NCI-H524 (cell line): ENCODE measurements at places on chromosomes 2 and 18.

DNA sequence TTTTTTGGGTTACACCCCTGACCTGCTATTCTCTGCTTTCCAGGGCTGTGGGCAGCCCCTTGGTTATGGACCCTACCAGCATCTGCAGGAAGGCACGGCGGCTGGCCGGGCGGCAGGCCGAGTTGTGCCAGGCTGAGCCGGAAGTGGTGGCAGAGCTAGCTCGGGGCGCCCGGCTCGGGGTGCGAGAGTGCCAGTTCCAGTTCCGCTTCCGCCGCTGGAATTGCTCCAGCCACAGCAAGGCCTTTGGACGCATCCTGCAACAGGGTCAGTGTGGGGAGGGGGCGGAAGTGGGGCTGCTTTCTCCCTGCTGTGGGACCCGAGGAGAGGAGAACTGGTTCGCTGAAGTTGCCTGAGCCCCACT, 9.7 kb upstream of the WNT10A start:
- no peak for DNase-seq

DNA sequence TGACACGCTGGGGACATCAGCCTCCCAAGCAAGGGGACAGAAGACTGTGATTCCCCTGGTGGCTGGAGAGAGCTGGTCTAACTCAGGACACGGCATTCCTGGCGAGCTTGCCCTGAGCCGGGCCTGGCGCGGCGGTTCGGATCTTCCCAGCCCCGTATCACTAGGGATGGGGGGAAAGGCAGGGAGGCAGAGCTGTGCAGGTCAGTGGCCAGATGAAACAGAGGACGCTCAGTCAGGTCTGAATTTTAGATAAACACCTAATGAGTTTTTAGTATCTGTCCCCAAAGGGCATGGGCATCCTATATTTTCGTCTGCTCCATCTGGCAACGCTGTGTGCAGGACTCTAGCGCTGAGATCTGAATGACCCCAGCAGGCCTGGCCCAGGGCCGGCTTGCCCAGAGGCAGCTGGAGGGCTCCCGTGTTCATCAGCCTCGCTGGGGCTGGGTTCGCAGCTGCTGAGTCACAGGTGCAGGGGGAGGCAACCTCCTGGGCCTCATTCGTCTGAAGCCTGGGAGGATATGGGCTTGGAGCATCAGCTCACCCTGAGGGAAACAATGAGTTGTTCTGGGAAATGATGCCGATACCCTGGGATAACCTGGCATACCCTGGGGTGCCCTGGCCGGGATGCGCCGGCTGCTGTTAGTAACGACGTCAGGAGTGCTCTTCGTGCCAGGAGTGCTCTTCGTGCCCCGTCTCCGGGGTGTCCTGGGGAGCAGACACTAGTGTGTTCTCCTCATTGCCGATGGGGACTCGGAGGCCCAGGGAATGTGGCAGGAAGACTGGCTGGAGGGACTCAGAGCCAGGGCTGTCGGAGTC, 48.1 kb upstream of the HPCAL1 start:
- DNase-seq: no peak

- DNase-seq: no peak
Measured at GRCh38 chr2:32622570-32623310, 5.1 kb upstream of the TTC27 start.

DNA sequence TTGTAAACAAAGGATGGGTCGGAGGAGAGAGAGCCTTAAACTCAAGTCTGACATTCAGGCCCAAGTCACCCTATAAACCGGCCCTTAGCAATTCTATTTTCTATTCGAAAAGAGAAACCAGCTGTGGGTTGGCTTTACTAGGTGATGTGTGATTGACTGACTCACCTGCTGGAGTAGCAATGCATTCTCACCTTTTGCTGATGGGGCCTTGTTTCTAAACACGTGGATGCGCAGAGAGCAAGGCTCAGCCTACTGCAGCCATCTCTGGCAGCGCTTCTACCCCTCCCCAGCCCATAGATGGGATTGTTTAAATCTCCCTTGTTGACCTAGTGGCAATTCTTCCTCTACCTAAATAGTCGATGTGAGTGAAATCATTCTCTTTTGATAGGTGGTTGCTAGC, 138.5 kb downstream of the MEIS1 start:
- no peak for DNase-seq

DNA sequence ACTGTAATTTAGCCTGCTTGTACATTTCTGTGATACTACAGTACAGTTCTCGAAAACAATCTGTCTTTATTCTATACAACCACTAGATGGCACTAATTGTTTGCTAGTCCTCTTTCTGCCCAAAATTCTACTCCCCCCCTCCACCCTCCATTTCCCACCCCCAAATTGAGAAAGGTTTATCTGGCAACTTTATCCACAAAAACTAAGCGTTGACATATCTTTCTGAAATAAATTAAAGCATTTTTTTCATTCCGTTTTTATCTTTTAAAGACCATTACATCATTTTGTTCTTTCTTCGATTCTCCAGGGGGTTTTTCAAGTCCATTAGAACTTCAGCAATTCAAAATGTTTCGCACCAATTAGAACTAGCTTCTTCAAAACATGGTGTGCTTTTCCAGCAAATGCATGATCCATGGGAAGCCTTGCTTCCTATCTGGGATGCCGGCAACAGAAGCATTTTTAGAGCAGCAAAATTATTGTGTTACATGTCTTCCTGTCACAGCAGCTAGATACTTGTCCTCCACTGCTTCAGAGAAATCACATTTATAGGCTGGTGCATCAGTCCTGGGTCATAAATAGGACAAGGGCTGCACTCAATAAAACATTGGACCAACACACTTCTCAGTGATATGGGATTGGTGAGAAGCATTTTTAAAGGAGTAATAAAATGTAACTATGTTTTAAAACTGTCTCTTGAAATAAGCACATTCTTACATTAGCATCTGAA, 241.3 kb downstream of the PAX3 start:
- no peak for DNase-seq

GRCh38 chr2:218035463-218036100, 32.8 kb upstream of the TNS1 start:
- no peak for DNase-seq

GRCh38 chr2:18346344-18346743, 214.1 kb downstream of the RDH14 start:
- DNase-seq: no peak

DNA sequence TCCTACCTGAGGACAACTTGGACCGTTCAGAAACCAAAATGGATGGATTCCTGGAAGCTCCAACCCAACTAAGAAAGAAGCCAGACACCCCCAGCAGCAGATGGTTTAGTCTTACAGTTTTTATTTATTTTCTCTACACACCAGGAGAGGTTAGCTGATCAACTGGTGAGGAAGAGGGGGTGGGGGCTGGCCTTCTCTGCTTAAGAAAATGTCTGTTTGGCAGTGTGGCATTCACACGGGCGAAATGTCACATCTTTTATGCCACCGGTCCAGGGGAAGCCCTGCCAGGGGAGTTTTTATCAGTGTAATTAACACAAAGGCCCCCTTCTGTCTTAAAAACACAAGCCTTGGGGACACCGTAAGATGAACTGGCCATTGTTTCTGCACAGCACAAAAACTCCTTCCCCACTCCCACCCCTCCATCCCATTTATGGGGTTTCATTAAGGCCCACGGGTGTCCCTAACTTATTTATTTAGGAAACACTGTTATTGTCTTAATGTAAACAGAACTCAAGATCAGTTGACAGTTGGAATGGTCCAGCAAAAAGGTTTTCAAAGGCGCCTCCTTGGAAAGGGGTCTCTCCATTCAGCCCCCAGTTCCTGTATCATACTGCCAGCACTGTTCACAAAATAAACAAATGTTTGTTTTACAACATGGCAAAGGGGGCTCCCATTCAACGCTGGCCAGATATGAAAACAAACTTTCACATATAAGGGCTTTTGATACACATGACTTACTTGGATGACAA, 217.0 kb downstream of the C1D start:
- no peak for DNase-seq

- DNase-seq: no peak
Measured at GRCh38 chr2:16223841-16224177, 283.5 kb downstream of the MYCN start.

- DNase-seq: peak; percentile 35
Measured at GRCh38 chr18:64519201-64519600, 370.3 kb upstream of the LINC00305 start.

GRCh38 chr2:188235364-188235763, 56.3 kb upstream of the GULP1 start:
- no peak for DNase-seq

DNA sequence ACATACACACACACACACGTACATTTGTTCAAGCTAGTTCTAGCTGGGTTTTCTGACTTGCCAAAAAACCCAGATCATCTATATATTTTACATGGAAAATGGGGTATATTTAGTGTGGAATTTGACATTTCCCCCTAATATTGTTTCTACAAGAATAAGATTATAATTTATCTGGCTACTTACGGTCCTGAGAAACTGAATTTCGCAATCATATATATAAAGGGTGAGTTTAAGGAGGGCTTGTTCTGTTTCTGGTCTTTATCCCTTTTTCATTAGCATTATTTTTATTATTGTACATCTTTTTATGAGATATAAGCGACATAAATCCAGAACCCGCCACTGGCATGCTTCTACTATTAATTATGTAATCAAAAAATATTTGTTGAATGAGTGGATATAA, 528.9 kb downstream of the TMX3 start:
- no peak for DNase-seq

GRCh38 chr2:191401287-191401686, 156.1 kb downstream of the MYO1B start:
- DNase-seq: no peak

DNA sequence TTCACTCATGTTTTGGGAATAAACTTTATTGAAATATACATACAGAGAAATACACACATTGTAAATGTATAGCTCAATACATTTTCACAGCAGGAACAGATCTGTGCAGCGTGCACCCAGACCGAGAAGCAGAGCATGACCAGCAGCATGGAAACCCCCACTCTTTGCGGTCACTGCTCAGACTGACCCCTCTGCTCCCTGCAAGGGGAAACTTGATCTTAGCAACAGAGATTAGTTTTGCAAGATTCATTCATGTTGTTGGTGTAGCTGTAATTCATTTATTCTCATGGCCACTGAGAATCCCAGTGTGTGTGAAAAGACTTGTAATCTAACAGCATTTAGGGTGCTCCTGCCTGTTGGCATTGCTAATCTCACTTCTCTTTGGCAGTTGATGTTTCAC, 35.2 kb downstream of the LPIN1 start:
- DNase-seq: no peak

GRCh38 chr18:59382383-59382782, 23.3 kb upstream of the LMAN1 start:
- no peak for DNase-seq

GRCh38 chr2:240427729-240428128, 7.7 kb upstream of the GPC1 start:
- no peak for DNase-seq

DNA sequence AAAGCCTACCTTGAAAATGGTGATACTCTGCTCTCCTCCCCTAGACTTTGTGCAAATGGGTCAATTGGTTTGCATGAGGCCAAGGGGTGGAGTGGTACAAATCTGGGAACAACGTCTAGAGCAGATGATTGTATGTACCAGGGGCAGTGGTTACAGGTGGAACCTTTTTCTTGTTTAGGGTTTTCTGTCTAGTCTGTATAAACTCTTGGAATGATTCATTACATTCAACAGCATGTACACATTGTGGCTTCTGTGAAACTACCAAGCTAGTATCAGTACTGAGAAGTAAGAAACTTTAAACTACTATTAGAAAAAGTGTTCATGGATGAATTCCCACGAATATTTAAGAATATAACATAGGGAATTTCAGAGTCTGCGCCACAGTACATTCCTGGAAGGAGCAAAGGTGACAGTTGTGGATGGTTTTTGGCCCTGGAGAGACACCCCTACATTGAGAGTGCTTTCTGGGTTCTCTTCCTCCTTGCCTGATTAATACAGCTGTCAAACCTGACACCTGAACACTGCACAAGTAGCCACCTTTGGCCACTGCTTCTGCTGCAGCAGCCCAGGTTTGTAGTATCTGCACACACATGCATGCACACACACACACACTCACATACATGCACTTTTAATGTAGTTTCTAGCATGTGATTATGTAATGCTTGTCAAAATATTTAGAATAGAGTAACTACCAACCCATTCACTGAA, 30.0 kb downstream of the CFAP221 start:
- DNase-seq: no peak

GRCh38 chr18:7940971-7941370, 373.9 kb downstream of the PTPRM start:
- no peak for DNase-seq

DNA sequence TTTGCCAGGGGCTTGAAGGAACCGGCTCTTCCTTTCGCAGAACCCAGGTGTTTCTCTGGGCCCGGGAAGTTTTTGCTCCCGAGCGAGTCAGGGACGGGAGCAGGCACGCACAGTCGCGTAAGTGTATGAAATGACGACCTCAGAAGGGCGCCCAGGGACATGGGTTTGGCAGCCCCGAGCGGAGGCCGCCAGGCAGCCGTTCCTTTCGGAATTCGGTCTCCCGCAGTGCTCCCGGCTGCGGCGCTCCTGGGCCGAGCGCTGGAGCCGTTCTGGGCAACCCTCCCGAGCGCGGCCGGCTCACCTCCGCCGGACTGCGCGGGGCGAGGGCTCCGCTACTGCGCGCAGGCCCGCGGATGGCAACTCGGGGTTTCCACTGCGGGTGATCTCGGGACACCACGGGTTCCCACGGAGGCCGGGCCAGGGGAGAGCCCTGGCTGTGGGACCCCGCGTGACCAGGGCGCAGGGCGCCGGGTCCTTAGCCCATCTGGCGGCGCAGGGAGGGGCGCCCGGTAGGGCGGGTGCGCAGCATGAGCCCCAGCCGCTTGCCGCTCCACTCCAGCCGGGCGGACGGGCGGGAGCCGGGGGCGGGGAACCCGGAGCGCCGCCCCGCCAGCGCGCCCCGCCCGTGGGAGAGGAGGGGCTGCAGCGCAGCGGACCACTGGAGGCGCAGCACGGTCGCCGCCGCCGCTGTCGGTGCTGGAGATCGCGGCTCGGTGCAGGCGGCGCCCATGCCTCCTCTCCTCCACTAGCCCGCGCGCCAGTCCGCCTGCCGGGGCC, at the start of gene OSBPL6:
OSBPL6 (plus strand) TSS at position 690 of the 777 bp plus-strand sequence. CDS start 111,673 bp downstream, outside the sequence.
- peak; percentile 82 for DNase-seq

- no peak for DNase-seq
Measured at GRCh38 chr2:105076121-105076520, 38.3 kb downstream of the MRPS9 start.

DNA sequence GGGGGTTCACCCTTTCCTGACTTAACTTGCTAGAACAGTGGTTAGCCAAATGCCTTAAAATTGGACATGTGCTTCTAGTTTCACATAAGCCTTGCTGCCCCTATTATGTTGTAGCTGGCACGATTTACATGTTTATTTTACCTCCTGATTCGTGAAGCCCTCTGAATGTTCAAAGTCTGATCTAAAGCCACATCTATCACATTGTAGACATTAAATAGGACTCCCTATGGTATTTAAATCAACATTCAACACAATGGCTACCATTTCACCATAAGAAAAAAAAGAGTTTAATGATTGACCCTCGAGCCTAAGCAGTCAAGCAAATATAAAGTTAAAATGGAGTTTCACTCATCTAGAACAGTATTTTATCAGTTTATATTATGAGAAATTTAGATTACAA, 151.5 kb downstream of the GULP1 start:
- no peak for DNase-seq

- peak; percentile 22 for DNase-seq
Measured at GRCh38 chr2:122451040-122451439, 695.6 kb downstream of the TSN start.

- no peak for DNase-seq
Measured at GRCh38 chr18:9941660-9942059, 27.8 kb downstream of the VAPA start.
